ENCODE measurements at places on chromosomes 13 and 19. TPM values are rescaled to one million over a fixed set of nuclear protein-coding genes. Genes with fewer than 3 reads are reported as not detected.

GJB2 gene
- not detected for total RNA-seq

ZNF382 gene
- total RNA-seq = 24.7 TPM

- H3K4me3 ChIP-seq = no peak overlapping the region
- peaks cover 3% of the 10 kb centered on the region for H3K36me3 ChIP-seq
- no peak for DNase-seq
- H3K27me3 ChIP-seq = no peaks in the 10 kb centered on the region
- H3K27ac ChIP-seq = no peak overlapping the region
Measured at GRCh38 chr19:40261631-40262030, 23.5 kb downstream of the AKT2 start.

- DNase-seq = no peak
- no peak overlapping the region for H3K27ac ChIP-seq
- H3K4me1 ChIP-seq = peaks cover 17% of the 10 kb centered on the region
- no peaks in the 10 kb centered on the region for H3K36me3 ChIP-seq
Measured at GRCh38 chr13:101523154-101524131, 71.0 kb downstream of the ITGBL1 start.

- DNase-seq = peak; percentile 73
- peaks cover 27% of the 10 kb centered on the region for H3K27me3 ChIP-seq
- H3K4me1 ChIP-seq = peaks cover 10% of the 10 kb centered on the region
Measured at GRCh38 chr13:110116072-110116487, 190.9 kb downstream of the COL4A1 start.

DNA sequence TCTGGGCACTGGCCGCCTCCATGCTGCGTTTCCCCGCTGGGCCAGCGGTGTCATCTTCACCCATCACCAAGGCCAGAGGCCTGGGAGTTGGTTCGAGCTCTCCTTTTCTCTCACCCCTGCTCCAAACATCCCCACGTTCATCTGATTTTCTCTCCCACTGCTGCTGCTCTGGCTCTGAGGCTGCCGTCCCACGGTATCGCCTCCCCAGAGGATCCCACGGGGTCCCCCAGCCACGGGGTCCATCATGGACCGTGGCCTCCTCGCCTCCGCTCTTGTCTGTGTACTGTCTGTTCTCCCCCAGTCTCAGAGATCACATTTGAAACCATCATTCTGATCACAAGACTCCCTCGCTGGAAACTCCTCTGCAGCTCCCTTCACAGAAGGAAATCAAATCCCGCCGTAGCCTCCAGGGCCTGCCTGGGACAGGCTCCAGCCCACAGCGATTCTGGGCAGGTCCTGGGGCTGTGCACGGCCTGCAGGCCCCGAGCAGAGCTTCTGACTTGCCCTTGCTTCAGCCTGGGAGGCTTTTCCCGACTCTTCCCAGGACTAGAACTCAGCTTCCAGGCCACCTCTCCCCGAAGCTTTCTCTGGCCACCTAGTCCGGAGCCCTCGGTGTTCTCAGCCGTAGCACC lies 64.2 kb downstream of the SOX1 start:
- H3K36me3 ChIP-seq = no peaks in the 10 kb centered on the region
- H3K27me3 ChIP-seq = no peaks in the 10 kb centered on the region
- H3K27ac ChIP-seq = peak overlapping the region; percentile 19
- H3K4me1 ChIP-seq = peaks cover 18% of the 10 kb centered on the region
- no peak overlapping the region for H3K4me3 ChIP-seq

- H3K27me3 ChIP-seq = peaks cover 7% of the 10 kb centered on the region
- peaks cover 8% of the 10 kb centered on the region for H3K4me1 ChIP-seq
- no peak for DNase-seq
- peaks cover 5% of the 10 kb centered on the region for H3K36me3 ChIP-seq
Measured at GRCh38 chr19:10830931-10831779, 4.9 kb downstream of the TMED1 start.

DNA sequence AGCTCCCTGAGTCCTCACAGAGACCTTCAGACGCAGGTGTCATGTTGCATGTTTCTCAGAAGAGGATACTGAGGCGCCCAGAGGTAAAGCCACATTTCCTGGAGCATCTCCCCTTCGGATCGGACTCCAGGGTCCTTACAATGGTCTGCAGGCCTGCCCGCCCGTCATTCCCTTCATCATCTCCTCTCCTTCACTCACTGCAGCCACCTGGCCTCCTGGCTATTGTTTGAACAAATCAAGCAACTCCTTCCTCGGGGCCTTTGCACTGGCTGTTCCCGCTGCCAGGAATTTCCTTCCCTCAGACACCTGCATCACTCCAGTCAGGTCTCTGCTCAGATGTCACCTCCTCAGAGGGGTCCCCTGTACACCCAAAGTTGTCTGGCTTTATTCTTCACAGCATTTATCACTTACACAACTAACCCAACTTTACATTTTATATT lies 20.3 kb downstream of the CEACAM16 start:
- no peaks in the 10 kb centered on the region for H3K36me3 ChIP-seq
- no peak overlapping the region for H3K4me3 ChIP-seq
- peaks cover 4% of the 10 kb centered on the region for H3K27me3 ChIP-seq
- peaks cover 9% of the 10 kb centered on the region for H3K4me1 ChIP-seq
- no peak overlapping the region for H3K27ac ChIP-seq

DNA sequence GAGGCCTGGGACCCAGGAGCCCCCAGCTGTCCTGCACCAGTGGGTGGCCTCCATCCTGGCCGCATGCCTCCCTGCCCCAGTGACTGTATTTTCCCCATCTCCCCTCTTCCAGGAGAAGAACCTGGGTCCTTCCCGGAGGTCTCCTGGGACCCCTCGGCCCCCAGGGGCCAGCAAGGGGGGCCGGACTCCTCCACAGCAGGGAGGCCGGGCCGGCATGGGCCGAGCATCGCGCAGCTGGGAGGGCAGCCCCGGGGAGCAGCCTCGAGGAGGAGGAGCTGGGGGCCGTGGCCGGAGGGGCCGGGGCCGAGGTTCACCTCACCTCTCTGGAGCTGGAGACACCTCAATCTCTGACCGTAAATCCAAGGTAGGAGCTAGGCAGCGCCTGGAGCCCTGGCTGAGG lies 4.2 kb downstream of the CCDC9 start:
- no peak overlapping the region for H3K27ac ChIP-seq
- H3K36me3 ChIP-seq = peaks cover 18% of the 10 kb centered on the region
- no peaks in the 10 kb centered on the region for H3K27me3 ChIP-seq
- DNase-seq = no peak
- peak overlapping the region; percentile 31 for H3K4me3 ChIP-seq

- H3K4me3 ChIP-seq = no peak overlapping the region
- no peak for DNase-seq
- no peak overlapping the region for H3K27ac ChIP-seq
- peaks cover 4% of the 10 kb centered on the region for H3K27me3 ChIP-seq
- H3K36me3 ChIP-seq = peaks cover 12% of the 10 kb centered on the region
Measured at GRCh38 chr13:112441226-112441625, 65.1 kb downstream of the SPACA7 start.

GRCh38 chr19:48169578-48169938 lies 586 bp downstream of the LIG1 start:
- no peaks in the 10 kb centered on the region for H3K27me3 ChIP-seq
- peaks cover 11% of the 10 kb centered on the region for H3K36me3 ChIP-seq
- peak; percentile 74 for DNase-seq
- H3K27ac ChIP-seq = no peak overlapping the region
- peaks cover 22% of the 10 kb centered on the region for H3K4me1 ChIP-seq
- peak overlapping the region; percentile 94 for H3K4me3 ChIP-seq

- no peak for DNase-seq
- H3K27ac ChIP-seq = no peak overlapping the region
- no peaks in the 10 kb centered on the region for H3K27me3 ChIP-seq
- H3K4me1 ChIP-seq = no peaks in the 10 kb centered on the region
Measured at GRCh38 chr13:20369886-20370361, 137.8 kb upstream of the GJB6 start.

DNA sequence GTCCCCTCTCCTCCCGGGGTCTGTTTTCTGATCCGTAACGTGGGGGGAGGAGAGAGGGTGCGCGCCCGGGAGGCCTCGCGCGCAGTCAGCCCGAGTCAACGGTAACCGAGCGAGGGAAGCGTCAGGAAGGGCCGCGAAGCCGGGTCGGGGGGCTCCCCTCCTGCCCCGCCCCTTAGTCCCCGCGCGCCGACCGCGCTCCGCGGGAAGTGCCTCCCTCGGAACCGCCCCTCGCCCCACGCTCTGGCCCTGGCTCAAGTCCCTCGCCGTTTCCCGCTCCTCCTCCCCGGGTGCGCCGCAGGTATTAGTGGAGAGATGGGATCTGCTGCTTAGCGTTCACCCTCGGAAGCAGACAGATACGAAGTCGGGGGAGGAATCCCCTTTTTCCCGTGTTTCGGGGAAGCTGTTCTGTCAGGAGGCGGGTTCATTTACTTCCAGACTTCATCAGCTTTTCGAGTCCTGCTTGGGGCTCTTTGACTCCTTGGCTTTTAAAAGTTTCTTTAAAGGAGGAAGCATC lies 770 bp downstream of the HNRNPM start:
- no peaks in the 10 kb centered on the region for H3K27me3 ChIP-seq
- peak overlapping the region; percentile 97 for H3K27ac ChIP-seq
- peaks cover 11% of the 10 kb centered on the region for H3K36me3 ChIP-seq

DNA sequence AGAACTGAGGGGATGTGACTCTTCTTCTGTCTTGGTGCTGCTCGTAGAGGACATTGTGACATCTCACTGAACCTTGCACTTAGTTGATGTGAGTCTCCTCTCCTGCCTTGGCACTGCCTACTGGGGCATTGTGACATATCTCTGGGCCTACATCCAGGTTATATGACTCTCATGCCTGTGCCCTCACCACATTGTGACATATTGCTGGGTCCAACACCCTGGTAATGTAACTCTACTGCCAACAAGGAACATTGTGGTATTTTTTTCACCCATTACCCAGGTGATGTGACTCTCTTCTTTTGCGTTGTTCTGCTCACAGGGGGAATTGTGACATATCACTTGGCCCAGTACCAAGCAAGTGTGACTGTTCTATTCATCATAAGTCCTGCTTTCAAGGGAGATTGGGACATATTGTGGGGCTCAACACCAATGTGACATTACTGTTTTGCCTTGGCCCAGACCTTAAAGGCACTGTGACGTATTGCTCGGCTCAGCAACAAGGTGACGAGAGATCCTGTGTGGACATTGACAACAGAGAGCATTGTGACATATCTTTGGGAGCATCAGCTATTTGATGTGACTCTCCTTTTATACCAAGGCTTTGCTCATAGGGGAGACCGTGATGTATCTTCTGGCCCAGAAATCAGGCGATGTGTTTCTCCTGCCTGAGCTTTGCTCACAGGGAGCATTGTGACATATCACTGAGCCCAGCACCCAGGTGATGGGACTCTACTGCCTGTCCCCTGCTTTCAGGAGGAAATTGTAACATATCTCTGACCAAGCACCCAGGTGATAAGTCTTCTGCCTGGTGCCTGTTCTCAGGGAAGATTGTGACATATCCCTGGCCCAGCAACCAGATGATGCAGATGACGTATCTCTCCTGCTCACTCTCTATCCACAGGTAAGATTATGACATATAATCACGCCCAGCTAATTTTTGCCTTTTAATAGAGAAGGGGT lies 12.2 kb upstream of the ZNF429 start:
- no peak overlapping the region for H3K27ac ChIP-seq
- peaks cover 52% of the 10 kb centered on the region for H3K36me3 ChIP-seq
- DNase-seq = no peak
- no peaks in the 10 kb centered on the region for H3K27me3 ChIP-seq
- H3K4me3 ChIP-seq = no peak overlapping the region

DNA sequence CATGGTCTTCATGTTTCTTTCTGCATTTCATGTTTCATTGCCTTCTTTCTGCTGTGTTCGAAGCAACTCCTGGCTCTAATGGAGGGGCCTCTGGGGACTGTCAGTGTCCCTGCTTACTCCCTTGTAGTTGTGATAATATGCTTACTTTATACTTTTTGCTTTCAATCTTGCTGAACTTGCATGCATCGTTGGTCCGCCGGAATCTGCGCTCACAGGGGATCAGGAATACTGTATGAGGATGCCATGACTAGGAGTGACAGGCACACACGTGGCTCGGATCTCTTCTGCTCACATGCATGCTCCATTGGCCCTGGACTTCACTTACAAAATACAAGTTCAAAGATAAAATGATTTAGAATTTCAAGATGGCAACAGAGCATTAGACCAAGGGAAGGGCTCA lies 108.8 kb downstream of the SIPA1L3 start:
- no peak for DNase-seq
- no peak overlapping the region for H3K4me3 ChIP-seq
- H3K36me3 ChIP-seq = peaks cover 3% of the 10 kb centered on the region
- peak overlapping the region; percentile 4 for H3K27ac ChIP-seq

DNA sequence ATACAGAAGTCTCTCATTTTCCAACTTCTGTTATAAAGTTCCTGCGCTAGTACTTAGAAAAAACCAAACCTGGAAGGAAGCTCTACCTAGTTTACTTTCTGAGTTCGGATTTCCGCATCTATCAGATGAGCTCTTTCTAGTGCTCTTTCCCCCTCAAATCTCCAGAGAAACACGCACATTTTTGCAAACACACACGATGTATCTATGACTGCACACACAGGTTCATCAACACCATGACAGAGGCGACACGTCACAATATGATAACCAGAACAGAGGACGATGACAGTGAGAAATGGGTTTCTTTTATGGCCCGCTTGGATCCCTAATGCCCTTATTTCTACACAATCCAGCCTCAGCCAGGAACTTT lies 629 bp upstream of the LRRC63 start:
- H3K27ac ChIP-seq = peak overlapping the region; percentile 9
- peaks cover 4% of the 10 kb centered on the region for H3K27me3 ChIP-seq
- no peak for DNase-seq
- peaks cover 35% of the 10 kb centered on the region for H3K4me1 ChIP-seq

DNA sequence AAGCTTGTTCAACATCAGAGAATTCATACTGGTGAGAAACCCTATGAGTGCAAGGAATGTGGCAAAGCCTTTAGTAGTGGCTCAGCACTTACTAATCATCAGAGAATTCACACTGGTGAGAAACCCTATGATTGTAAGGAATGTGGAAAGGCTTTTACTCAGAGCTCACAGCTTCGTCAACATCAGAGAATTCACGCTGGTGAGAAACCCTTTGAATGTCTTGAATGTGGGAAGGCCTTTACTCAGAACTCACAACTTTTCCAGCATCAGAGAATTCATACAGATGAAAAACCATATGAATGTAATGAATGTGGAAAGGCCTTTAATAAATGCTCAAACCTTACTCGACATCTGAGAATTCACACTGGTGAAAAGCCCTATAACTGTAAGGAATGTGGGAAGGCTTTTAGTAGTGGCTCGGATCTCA lies 25.2 kb downstream of the ZNF383 start:
- H3K4me3 ChIP-seq = no peak overlapping the region
- no peak for DNase-seq
- no peaks in the 10 kb centered on the region for H3K4me1 ChIP-seq
- H3K36me3 ChIP-seq = peaks cover 62% of the 10 kb centered on the region
- no peaks in the 10 kb centered on the region for H3K27me3 ChIP-seq

DNA sequence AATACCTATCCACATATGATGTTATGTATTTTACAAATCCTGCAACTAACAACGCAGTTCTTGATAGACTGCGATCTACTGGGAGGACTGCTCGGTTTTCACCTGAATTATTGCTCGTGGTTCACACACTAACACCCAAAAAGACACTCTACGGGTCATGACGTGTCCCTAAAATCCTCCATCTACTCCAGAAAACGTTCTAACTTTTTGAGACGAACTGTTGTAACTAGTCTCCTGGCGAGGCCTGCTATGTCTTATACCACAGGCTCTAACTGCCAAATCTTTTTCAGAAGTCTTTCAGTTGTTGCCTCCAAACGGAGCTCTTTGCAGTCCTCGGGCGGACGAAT lies 108.2 kb downstream of the KCNRG start:
- peaks cover 57% of the 10 kb centered on the region for H3K27me3 ChIP-seq
- peaks cover 42% of the 10 kb centered on the region for H3K4me1 ChIP-seq
- no peak for DNase-seq
- no peaks in the 10 kb centered on the region for H3K36me3 ChIP-seq
- H3K27ac ChIP-seq = peak overlapping the region; percentile 17

All from neural crest cell (in vitro differentiated cells).